ENCODE measurements at places on chromosomes 1 and 21.

GRCh38 chr1:112991402-112992120, 35.6 kb upstream of the SLC16A1 start:
- no peak for DNase-seq

GRCh38 chr21:45670731-45671130, 27.2 kb downstream of the PCBP3 start:
- DNase-seq: no peak

- DNase-seq: no peak
These were observed 40.5 kb downstream of the CD34 start for GRCh38 chr1:207870306-207871031.

DNA sequence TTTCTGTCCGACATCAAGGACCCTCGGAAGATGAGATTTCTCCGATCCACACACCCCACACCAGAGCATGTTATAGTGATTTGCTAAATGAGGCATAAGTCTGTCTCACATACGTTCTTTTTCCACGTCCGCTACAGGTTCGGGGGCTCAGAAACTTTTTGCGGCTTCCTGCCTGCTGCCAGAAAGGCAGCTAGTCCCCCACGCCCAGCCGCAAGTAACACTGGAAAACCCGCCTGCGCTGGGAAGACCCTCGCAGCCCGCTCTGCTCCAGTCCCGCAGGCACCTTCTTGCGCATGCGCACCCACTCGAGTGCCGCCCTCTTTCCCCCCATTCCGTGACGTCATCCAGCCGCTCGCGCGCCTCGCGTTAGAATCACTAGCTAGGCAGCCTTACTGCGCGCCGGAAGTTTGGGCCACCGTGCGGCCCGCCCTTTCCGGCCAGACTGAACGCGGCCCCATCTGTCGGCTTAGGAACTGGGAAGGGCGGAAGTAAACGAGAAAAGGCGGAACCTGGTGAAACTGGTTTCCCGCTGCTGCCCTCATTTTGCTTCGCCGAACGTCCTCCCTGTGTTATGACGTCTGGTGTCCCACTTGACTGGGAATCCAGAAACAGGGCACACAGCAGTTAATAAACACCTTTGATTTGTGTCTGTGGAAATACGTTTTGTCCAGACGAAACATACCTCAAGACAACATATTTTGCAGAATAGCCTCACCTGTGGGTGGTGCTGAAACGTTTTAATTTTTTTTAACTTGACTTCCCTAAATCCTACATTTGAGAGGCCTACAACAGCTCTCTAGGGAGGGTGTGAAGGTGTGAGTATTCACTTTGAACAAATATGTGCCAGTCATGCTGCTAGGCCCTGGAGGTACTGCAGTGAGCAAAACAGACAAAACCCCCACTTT, at the start of gene C1orf74:
Gene C1orf74 (minus strand): TSS at position 295 of the 905 bp plus-strand sequence. CDS start 925 bp downstream, outside the sequence.
- peak; percentile 97 for DNase-seq

- no peak for DNase-seq
These were observed 17.4 kb upstream of the PRDM16 start for GRCh38 chr1:3051270-3052268.

DNA sequence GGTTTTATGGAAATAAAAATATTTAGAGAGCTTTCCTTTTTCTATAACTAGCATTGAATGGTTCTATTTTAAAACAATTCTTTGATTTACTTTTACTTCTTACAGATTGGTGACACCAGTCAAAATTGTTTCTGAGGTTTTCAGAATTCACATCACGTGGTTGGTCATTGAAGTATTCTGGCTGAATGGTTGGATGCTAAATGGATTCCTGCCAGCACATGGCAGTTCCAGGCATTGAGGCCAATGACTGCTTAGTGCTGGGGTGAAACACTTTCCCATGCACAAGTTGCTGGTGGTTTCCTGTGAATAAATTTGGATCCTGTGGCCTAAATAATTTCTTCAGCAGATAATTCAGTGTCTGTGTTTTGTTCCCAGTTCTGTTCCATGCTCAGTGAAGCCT, 20.6 kb downstream of the NCAM2 start:
- no peak for DNase-seq

- DNase-seq: no peak
These were observed 1.2 kb downstream of the PTTG1IP start for GRCh38 chr21:44872323-44872648.

DNA sequence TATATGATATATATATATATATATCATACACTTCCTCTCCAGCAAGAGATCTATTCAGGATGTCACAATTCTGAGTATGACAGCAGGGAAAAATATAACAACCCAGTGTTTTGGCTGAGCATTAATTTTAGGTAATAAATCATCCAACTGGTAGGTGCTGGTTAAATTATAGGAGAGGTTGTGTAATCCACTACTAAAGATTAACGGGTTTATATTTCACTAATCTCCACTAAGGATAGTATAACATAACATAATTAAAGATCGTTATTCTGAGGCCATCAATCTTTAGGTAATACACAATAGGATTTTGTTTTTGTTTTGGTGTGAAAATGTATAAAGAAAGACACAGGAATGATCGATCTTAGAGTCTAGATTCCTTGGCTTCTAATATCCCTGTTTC, 102.2 kb downstream of the COQ8A start:
- no peak for DNase-seq

DNA sequence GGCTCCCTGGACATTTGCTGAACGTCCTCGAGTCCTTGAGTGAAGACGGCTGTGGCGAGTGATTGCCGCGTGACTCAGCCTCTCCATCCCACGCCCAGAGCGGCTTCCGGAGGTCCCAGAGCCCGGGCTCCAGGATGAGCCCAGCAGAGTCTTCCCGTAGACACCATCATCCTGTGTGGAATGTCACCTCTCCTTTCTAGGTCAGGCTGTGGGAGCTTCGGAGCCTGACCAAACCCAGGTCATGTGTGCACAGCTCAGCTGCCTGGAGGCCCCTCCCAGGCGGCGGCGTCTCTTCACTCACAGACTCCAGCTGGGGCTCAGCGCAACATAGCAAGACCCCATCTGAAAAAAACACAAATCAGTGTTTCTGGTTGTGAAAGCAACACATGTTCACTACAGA, 38.2 kb downstream of the PRKCZ start:
- DNase-seq: peak; percentile 82

DNA sequence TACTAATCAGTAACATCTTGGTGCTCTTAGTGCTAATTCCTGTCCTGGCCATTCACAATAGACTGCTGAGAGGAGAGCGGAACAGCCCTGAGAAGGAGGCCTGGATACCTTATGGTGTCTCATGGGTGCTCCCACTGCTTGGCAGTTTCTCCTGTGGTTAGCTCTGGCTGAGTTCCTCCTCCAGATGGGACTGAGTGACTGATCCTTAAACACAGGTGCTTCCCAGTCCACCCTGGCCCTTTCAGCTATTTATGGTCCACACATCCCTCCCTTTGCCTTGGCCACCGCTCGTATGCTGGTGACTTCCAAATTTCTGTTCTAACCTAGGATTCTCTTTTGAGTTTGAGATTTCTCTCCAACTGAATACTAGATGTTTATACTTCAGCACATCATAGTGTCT, 157.0 kb upstream of the CACNA1E start:
- DNase-seq: no peak

DNA sequence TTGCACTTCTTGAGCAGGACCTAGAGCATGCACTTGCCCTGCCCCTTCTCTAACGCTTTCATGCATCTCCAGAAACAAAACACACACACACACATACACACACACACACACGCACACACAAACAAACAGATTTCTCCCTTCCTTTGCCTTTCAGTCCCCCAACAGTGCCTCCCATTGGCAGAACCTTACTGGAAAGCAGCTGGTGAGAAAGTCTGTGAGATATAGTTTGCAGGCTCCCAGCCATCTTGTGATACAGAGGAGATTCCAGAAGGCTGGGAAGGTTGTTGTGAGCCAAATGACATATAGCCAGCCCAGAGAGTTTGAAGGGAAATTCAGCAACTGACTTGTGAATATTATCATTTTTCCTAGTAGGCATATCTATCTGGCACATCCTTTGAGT, 35.9 kb upstream of the ZRANB2 start:
- DNase-seq: no peak

Measured in brain microvascular endothelial cell (primary cell).